ENCODE measurements at places on chromosomes 2 and 18.

- no peak for DNase-seq
These were observed 726.5 kb downstream of the SLC4A3 start for GRCh38 chr2:220353897-220354296.

- no peak for DNase-seq
These were observed 1204.0 kb downstream of the DSC3 start for GRCh38 chr18:29838556-29838955.

DNA sequence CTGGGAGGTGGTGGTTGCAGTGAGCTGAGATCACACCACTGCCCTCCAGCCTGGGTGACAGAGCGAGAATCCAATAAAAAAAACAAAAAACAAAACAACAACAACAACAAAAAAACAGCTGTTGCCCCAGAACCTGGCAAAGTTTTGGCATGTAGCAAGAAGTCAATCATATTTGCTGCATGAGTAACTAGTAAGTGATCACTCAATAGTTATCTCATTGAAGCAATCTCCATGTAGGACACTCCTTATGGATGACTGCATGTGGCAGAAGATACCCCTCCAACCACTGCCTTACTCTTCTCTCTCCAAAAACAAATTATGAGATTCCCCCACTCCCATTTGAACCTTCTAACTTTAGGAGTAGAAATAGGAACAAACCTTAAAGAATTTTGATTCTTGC lies 113.7 kb downstream of the TTC27 start:
- DNase-seq, result no peak

DNA sequence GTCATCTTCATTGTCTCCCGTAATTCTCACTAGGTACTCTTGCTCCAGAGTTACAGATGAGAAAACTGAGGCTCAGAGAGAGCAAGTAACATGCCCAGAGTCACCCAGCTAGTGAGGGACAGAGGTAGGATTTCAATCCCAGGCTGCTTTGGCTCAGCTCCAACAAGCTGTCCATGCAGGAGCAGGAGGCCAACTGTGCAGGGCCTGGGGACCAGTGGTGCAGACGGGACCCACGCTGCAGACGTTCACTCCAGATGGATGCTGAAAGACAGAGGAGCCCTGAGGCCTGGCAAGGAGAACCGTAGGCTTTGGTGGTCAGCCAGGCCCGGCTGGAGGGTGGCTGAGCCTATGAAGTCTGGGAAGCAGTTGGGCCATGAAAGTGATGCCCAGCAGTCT lies 102.6 kb downstream of the MCFD2 start:
- no peak for DNase-seq

DNA sequence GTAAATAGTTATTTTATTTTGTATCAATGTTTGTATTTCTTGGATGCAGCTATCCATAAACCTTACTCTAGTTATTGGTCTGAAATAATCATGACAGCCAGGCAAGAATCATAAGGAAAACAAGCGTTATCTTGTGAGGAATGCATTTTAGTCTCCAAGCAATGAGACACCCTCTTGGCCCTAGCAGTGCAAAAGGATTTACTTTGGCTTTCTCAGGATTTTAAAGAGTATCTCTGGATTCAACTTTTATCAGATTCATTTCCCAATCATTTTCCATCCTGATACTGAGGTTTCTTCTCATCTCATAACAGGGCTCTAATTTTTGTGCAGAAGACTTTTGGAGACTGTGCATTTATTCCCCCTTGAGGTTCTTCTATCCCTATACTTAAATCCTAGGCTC lies 480.8 kb downstream of the TMX3 start:
- DNase-seq, result no peak
